SK-N-SH (cell line): ENCODE measurements at places on chromosomes 6 and 20. TPM values are rescaled to one million over a fixed set of nuclear protein-coding genes. Genes with fewer than 3 reads are reported as not detected.

Gene ANKRD66
- not detected in 2 replicates for polyA plus RNA-seq

Gene FLRT3
- 1.8 and 2.2 TPM in 2 replicates for polyA plus RNA-seq

Gene MAP3K7
- polyA plus RNA-seq: 21.1 and 28.8 TPM in 2 replicates

Gene SLC22A7
- not detected in 2 replicates for polyA plus RNA-seq

Gene LBP
- 0.03 and 0.05 TPM in 2 replicates for polyA plus RNA-seq

Gene RIN2
- polyA plus RNA-seq: 6.3 and 6.8 TPM in 2 replicates

Gene F13A1
- not detected in 2 replicates for polyA plus RNA-seq

Gene VPS52
- 74.0 and 90.7 TPM in 2 replicates for polyA plus RNA-seq

Gene CRISP2
- polyA plus RNA-seq: not detected in 2 replicates

Gene TSBP1
- not detected in 2 replicates for polyA plus RNA-seq

DNA sequence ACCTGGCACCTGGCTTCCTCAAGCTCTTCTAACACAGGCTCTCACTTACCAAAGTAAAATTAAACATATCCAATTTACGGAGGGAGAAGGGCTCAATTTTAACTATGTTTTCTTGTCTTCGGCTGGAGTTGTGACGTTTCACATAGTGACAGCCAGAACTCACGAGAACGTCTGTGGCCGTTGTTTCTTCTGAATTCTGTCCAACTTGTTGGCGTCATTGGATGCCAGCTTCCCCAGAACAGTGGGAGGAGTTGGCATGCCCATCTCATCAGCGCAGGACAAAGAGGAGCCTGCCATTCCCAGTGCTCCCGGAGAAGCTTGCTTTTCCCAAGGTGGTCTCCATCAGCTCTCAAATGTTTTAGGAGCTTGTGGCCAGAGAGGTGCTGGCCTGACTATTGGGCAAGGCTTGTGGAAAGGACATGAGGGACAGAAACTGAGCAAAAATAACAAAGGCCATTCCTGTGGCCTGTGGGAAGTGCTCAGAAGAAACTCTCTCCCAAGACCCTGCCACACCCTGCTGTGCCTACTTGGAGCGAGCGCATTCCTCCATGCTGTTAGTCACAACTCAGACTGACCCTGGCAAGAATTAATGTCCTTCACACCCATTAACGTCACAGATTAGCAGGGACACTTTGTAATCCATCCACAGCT is 265.4 kb upstream of the CDH4 start:
- no peak for DNase-seq

DNA sequence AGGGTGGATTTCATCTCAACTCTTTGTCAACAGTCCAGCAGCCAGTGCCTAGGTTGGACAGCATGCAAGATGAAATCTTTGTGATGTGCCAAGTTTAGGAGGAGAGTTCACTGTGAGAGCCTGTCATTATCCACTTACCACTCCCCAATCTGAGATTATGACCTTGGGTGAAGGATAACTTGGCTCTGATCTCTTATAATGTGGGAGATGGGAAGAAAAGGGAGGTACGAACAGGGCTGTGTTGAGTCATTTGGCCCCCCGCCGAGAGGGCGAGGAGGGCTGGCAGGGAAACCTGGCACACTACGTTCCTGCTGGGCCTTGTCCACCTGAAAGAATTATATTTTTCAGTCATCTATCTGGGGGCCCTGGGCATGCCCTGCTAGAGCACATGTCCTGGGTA is 35.8 kb downstream of the LAMA4 start:
- no peak for DNase-seq

DNA sequence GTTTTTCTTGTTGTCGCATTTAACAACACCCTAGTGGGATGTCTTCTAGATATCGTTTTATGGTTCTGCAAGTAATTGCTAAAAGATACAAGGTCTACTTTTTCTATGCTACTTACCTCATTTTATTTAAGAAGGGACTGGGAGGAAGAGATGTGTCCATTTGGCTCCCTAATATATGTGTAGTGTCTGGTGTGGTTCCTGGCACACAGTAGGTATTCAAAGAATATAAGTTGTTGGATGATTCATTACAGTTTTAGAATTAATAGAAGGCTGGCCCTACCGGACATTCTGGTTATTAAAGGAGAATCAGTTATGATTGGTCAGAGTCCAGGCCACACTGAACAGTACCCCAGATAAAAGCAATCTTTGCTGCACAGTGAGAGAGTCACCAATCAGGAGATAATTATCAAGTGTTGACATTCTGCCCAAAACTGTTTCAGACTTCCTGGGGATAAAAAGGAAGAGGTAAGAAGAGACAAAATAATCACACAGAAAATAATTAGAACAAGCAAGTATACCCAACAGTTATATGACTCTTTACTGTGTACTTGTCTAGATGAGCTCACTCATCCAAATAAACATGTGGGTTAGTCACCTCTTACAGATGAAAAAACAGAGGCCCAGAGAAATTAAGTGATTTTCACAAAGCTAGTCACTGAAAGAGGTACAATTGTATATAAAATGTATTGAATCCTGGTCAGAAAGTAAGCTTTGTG is 7.0 kb downstream of the TMEM244 start:
- DNase-seq: no peak

GRCh38 chr6:125749865-125750691 is 646 bp downstream of the HEY2 start:
- no peak for DNase-seq

GRCh38 chr6:7268816-7269555 is 44.0 kb downstream of the SSR1 start:
- DNase-seq: no peak

GRCh38 chr20:7010527-7010926 is 243.0 kb downstream of the BMP2 start:
- DNase-seq: no peak

DNA sequence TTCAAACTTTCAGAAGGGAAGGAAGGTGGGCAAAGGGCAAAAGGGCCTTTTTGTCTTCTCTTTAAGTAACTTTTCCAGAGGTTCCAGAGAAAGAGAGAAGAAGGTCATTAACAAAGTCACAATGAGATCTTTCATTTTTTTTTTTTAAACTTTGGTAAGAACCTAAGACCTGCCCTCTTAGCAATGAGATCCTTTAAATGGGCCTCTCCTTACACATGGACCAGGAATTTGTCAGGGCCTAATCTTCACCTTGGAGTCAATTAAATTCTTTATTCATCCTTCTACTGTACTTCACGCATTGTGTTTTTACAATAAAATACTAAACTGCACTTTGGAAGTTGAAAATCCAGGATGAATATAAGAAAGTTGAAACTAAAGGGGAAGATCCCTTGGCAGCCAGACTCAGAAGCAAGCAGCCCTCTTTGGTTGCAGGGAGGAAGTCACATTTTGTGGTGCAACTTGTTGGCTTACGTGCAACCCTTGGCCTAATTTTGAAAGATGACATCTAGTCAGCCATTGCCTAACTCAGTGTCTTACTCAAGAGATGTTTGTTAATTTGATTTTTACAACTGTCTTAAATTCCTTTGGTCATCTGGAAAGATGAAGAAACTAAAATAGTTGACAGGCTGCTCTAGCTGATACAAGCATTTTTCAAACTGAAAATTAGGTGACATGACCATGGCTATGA is 11.9 kb upstream of the TMEM170B start:
- DNase-seq: no peak

- DNase-seq: no peak
Measured at GRCh38 chr6:166045173-166045859, 122.3 kb downstream of the TBXT start.

- DNase-seq: no peak
Measured at GRCh38 chr6:10511477-10511876, 9.7 kb upstream of the GCNT2 start.

GRCh38 chr6:82870582-82871172 is 195.0 kb downstream of the UBE3D start:
- DNase-seq: no peak

DNA sequence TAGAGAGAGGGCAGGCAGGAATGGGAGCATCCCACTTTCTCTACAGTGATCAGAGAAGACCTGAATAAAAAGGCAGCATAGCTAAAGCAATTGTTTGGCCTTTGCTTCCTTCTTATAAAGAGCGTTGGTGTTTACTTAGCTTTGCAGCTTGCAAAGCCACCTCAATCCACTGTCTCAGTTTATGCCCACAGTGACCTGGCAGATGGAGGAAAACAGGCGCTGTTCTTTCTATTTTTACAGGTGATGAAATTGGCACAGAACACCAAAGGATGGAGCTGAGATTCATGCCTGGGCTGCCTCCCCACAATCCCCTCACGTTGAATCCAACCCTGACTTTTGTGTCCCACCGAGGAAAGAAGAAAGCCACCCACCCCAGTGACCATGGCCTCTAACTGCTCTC is 130.5 kb downstream of the TTLL2 start:
- DNase-seq: no peak

- no peak for DNase-seq
Measured at GRCh38 chr6:7728855-7729590, 3.1 kb downstream of the BMP6 start.

- peak; percentile 75 for DNase-seq
Measured at GRCh38 chr20:56004611-56005388, 519 bp downstream of the CBLN4 start.

DNA sequence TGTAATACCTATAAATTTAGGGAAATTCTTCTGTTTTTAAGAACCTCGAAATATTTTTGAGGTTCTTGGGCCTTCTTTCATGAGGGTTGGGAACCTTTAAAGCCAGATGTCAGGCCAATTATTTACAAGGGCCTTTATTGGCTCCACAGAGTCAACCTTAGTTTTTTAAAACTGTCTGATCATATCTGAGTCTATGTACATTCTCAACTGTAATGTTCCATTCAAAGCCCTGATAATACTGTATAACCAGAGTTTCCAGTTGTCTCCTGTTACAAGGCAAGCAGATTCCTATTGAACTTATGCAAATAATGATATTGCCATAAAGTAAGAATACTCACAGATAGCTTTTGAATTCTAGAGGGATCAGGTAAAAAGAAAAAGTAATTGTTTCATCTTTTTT is 545.5 kb downstream of the EPM2A start:
- DNase-seq: no peak

GRCh38 chr20:23311947-23312506 is 38.6 kb upstream of the NXT1 start:
- no peak for DNase-seq

DNA sequence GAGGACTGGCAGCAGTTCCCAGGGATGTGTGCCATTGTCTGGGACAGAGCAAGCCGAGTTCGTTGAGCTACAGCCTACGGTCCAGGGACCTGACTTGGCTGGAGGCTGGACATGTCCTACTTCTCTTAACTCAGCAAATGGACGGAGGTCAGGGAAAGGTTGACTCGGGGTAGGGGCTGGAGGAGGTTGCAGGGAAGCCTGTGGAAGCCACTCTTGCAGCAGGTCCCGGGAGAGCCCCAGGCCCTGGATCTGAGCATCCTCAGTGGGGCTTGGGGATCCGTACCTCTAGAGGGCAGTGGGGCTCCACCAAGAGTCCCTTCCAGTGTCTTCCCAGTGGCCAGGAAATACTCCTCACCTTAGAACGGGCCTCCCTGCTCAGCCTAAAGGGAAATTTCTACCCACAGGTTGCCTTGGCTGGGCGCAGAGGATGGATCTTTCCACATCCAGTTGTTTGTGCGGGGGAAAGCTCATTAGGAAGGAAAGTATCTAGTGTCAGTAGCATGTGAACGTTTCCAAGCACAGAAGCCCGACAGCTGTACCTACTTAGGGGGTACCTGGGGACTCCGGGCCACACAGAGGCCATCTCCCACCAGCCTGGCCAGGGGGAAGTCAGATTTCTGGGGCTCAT is 170.2 kb downstream of the NFATC2 start:
- DNase-seq: peak; percentile 86

- DNase-seq: no peak
Measured at GRCh38 chr20:21074605-21075336, 31.4 kb downstream of the LINC00237 start.

DNA sequence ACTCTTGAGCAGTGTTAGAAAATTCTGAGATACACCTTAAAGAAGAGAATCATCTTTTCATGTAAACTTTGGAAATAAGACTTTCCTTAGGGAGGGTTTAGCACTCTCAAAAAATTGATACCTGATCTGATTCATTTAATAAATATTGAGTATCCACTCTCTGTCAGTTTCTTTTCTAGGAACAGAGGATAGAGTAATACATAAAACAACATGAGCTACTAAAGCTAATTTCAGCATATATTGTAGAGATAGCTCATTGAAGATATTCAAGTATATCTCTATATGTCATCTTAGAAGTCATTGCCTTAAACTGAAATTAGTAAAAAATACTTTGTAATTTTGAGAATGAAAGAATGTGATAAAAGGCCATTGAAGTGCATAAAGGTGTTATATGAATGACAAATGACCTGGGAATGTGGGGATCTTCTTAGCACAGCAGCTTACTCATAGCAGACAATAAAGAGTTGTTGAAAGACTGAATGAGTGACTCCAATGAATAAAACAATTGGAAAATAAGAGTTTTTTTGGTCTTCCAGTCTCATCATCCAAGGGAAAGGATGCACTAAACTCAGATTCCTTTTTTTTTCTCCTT is 29.2 kb downstream of the RHAG start:
- no peak for DNase-seq

DNA sequence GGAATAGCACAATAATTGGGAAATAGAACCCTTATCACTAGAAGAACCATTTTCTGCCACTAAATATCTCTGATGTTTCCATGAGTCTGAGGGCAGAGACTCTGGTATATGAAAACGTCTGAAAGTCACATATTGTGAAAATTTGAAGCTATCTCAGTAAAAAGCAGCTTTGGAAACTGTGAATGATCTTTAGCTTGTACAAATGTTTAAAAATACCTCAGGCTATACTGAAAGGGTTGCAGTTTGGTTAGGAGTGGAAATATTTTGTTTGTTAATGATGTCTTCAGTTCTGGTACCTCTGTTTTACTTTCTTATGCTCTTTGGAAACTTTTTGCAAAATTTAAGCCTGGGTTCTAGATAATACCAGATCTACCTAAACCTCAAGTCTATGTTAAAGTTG is 135.0 kb downstream of the SLC16A10 start:
- DNase-seq: no peak

GRCh38 chr6:145147981-145148749 is 587.2 kb downstream of the EPM2A start:
- no peak for DNase-seq

GRCh38 chr6:122825163-122825562 is 36.1 kb downstream of the SMPDL3A start:
- no peak for DNase-seq

- peak; percentile 11 for DNase-seq
Measured at GRCh38 chr6:125154761-125155135, 1.2 kb downstream of the TPD52L1 start.

- no peak for DNase-seq
Measured at GRCh38 chr20:34268851-34269636, 27.8 kb downstream of the ASIP start.

DNA sequence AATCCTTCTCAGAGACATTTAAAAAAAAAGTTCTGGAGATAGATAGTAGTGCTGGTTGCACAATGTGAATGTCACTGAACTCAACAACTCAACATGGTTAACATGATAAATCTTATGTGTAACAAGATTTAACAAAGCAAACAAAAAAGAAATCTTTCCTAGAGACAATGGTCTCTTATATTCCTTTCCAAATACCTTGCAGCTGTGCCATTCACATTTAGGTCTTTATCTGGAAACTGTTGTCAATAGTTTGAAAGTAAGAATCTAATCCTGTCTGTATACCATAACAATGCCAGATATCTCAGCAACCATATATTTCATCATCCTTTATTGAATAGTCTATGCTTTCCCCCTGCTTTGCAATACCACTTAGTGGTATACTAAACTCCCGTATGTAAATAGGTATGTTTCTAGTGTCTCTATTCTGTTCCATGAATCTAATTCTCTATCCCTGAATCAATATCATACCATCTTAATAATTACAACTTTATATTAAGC is 2.1 kb downstream of the SERAC1 start:
- no peak for DNase-seq
